ENCODE measurements at places on chromosomes 1 and 21.

DNA sequence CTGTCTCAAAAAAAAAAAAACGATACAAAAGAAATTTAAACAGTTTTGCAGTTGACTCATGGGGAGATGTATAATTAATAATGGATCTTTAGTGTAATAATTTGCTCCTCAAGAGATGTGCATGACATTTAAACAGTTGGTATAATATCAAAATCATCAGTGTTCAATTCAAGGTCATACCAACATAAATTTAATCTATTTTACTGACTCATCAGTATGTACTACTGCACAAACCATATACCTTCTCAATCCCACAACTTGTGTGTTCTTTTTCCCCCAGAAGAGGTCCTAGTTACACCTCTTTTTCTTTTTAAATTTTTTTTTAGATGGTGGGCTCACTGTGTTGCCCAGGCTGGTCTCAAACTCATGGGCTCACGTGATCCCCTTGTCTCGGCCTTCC is 23.6 kb downstream of the CDKN2C start:
- DNase-seq, result no peak

GRCh38 chr1:1599935-1600860 is at the start of gene FNDC10:
TSS of gene FNDC10 (minus strand) at chr1:1600135. CDS start at chr1:1600015, 120 bp downstream.
- no peak for DNase-seq

GRCh38 chr1:209863766-209864485 is 36.2 kb downstream of the UTP25 start:
- DNase-seq, result no peak

DNA sequence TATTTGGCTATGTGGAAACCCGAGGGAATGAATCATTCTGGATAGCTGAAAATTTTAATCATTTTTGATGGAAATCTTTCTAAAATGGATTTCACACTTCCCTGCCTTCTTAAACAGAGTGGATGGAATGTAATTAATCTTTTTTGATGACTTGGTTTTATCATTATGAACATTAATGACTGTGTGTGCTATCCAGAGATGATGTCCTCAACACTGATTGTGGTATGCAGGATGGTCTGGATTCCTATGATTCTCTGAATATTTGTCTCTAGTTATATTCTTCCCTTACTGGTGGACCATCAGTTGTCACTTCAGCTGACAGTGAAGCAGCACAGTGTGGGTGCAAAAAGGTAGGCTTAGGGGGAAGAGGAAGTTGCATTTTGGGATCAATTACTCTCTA is 513.5 kb downstream of the LMO4 start:
- DNase-seq, result no peak

DNA sequence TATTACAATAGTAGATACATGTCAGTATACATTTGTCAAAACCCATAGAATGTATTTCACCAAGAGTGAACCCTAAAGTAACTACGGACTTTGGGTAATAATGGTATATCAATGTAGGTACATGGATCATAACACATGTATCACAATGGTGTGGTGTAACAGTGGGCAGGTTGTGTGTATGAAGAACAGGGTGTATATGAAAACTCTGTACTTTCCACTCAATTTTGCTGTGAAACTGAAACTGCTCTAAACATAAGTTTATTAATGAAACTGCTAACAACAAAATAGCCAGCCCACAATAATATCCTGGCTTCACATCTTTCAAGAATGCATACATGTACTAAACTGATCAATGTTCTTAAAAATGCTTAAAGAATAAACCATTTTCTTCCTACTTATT is 90.2 kb downstream of the RUSC1 start:
- DNase-seq, result no peak

Data from C1 segment of cervical spinal cord (tissue), 14 donors.